ENCODE measurements at places on chromosomes 5 and 9. TPM values are rescaled to one million over a fixed set of nuclear protein-coding genes. Genes with fewer than 3 reads are reported as not detected.

DNA sequence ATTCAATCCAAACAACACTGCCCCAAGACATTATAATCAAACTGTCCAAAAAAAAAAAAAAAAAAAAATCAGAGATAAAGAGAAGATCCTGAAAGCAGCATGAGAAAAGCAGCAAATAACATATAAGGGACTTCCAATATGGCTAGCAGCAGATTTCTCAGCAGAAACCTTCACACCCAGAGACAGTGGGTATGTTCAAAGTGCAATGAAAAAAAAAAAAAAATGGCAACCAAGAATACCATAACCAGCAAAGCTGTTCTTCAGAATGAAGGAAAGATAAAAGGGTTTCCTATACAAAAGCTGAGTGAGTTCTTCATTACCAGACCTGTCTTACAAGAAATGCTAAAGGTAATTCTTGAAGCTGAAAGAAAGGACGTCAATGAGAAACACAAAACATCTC lies 32.1 kb downstream of the UBTD2 start:
- no peak for DNase-seq

The ZDHHC11 gene
- total RNA-seq: 11.0 TPM

GRCh38 chr9:114718801-114719221 lies 36.8 kb upstream of the TEX48 start:
- no peak for DNase-seq

The LECT2 gene
- total RNA-seq: not detected
